GF-D8 (cell line): ENCODE measurements at places on chromosomes 3 and 15.

DNA sequence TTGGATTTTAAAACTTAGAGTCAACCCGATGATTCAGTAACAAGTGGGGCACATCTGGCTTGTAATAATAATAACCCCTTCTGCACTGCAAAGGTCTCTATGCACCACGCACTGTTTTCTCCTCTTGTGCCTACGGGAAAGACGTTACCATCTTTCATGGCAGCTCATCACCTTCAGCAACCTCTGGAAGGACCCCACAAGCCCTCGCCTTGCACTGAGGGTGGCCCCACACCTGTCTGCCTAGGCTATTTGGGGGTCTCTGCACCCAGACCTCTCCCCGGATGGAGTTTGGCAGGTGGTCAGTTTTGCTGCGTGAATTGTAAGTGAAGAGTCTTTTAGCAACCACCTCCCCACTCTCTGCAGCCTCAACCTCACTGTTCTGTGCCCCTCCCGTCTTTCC is 138.6 kb upstream of the MEF2A start:
- DNase-seq = no peak

DNA sequence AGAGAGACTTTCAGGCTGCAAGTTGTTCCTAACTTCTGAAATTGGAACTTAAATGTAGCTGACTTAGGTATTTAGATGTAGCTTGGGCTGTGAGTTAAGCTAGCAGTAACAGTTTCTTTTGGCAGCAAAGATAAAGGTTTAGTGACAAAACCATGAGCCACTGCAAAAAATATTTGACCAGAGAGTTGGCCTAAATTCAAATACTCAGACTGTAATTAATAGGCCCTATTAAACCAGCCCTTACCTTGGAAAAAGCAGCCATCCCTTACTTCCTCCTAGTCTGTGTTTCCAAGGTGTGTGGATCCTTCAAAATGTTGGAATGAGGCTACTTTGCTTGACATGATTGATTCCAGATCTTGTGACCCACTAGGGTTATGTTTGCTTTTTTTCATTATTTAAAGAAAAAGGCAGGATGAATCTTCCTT is 8.2 kb downstream of the TPM1 start:
- no peak for DNase-seq

GRCh38 chr3:13572926-13573623 is 24.1 kb downstream of the FBLN2 start:
- no peak for DNase-seq

DNA sequence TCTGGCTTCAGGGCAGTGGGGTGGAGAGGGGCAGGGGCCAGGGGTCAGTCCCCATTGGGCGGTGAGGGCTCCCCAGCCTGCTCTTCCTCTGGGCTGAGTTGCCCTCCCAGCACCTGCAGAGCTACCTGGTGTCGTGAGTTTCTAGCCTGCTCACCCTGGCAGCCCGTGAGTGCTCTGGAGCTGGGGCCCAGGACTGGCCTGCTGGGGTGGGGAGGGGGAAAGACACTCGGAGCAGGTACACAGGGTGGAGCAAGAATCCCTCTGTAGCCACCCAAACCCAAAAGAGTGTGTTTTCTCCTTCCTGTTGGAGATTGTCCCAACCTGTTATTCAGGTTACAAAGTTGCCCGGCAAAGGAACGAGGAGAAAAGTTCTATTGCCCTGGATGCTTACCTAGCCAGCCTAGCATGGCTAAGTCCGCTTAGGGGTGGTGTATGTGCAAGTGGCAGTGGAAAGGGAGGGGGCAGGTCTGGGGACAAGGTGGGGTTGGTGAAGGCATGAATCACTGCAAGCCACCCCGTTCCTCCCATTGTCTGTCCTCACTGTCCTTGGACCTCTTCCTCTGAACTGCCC is 8.9 kb downstream of the FAM3D start:
- DNase-seq = no peak

DNA sequence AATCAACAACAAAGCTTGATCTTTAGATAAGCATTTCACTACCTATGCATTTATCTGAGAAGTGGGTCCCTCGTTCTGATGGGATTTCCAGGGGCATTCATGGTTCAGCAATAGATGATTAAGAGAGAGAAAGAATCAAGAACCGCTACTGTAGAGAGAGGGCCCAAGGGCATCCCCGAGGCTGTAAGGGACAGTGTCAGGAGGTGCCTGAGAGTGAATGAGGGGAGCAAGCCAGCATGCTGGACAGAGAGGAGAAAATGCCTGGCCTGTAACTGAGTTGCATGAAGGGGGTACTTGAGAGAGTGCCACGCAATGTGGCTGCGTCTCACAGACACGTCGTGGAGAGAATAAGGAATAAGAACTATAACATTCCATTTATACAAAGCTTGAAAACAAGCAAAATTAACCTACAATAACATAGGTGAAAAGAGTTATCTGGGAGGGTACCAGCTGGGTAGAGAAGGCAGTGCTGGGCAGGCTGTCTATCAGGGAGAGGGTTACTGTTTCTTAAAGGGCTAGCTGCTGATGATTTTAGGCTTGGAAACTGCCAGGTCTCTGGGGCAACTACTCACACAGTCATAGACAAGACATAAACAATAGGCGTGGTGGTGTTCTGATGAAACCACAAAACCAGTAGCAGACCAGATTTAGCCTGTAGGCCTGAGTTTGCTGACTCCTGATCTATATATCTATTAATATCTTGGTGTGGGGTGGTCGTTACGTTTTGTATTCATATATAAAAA is 374.6 kb upstream of the CFAP20DC start:
- no peak for DNase-seq

DNA sequence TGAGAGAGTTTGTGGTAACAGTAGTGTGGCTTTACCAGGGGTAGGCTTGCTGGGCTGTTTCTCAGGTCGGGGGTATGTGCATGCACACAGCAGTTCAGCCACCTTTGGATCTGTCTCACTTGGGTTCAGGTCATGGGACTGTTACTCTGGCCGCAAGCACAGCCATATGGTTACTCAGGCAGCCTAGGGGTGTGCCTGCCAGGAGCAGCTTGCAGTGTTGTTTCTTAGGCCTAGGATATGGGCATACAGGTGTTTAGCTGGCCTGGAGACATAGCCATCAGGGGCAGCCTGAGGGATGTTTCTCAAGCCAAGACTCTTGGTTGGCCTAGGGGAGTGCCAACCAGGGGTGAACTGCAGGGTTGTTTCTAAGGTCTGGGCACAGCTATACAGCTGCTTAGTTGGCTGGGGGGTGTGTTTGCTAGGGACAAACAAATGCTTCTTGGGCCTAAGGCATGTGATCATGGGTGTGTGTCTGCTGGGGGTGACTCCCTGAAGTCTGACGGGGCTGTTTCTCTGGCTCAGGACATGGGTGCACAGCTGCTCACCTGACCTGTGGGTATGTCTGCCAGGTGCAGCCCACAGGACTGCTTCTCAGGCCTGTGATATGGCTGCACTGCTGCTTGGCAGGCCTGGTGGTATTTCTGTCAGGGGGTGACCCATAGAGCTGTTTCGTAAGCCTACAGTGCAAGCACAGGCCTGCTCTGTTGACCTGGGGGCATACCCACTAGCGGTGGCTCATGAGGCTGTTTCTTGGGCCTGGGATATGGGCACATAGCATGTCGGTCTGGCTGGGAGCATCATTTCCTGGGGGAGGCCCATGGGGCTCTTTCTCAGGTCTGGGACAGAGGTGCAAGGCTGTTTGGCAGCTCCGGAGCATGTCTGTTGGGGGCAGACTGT is 168.0 kb upstream of the THRB start:
- DNase-seq = no peak

DNA sequence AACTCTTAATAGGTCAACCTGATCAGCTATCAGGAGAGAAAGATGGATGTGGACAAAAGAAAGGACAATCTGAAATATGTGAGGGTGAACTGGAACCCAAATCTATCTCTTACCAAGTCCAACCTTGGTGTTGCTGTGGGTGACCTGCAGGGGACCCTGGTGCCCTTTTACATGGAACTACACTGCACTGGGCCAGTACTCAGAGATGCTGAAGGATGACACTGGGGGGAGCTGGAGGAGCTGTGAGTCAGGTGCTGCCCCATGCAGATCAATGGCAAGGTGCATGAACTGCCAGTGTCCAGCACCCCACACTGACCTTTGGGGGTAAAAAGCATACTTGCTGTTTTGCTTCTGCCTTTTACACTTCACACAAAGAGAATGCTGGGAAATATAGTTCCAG is 55.6 kb upstream of the TBC1D5 start:
- DNase-seq = no peak

GRCh38 chr15:72233769-72234168 is 2.8 kb upstream of the PKM start:
- no peak for DNase-seq

DNA sequence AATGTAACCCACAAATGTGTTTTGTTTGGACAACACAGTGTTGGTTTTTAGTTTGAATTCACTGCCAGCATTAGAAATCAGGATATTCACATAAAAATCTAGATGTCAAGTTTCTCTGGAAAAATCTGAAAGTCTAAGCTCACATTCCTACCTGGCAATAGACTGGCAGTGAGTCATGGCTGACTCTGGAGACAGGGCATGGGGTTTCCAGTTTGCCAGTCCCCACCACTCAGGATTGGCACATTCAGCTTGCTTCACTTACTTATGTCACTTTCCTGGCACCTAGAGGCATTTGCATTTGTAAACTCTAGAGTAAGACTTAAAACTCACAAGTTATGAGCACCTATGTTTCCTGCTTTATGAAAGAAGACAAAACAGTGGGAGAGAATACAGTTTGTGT is 19.1 kb upstream of the SEC61A1 start:
- no peak for DNase-seq

- no peak for DNase-seq
Measured at GRCh38 chr15:39125904-39126303, 455.0 kb upstream of the THBS1 start.

DNA sequence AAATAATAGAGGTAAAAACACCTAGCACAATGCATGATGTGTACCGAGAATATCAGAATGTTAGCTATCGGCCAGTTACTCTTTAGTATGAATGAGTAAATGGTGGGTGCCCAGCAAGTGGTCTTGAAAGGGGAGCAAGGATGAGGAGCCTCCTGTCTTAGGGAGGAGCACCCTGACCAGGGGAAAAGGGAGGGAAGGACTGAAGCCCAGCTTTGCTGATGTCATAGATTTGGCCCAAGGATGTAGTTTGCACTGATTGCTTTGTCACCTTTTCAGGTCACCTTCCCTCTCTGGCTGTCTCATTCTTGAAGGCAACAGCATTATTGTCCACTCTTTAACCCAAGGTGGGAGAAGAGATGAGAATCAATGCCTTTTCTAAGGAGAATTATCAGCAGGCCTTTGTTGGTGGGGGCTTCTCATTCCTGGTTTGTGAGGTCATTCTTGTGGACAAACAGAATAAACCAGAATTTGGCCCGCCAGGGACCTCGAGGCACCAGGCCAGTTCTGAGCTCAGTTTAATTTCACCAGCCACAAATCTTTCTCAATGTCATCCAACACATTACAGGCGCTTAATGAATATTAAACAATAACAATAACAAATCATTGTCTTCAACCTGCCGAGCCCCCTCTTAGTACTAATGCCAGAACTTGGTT is 231.3 kb downstream of the VPS13C start:
- DNase-seq = no peak

DNA sequence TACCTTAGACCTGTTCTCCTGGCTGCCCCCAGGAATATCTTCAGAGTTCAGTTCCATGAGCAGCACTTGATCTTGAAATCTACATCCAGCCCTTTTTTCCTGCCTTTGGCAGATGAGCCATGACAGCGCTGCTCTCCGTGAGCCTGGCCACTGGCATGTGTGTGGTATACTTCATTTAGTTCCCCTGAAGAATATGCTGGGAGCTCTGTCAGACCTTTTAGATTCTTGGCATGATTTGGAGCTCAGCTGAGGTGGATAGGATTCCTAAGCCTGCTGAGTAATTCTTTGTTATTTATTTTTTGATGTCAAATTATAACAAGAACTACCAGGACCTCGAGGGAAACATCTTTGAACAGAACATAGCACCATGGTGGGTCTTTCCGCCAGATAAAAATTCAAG is 121.7 kb downstream of the EDEM1 start:
- no peak for DNase-seq

- no peak for DNase-seq
Measured at GRCh38 chr15:101086394-101087171, 165.3 kb downstream of the CHSY1 start.

- DNase-seq = no peak
Measured at GRCh38 chr3:63814237-63814636, 4.9 kb upstream of the C3orf49 start.

GRCh38 chr3:104126463-104126862 is 1240.2 kb upstream of the ALCAM start:
- no peak for DNase-seq

- no peak for DNase-seq
Measured at GRCh38 chr3:17257269-17257668, 372.5 kb downstream of the PLCL2 start.

GRCh38 chr3:115692887-115693524 is 69.7 kb downstream of the GAP43 start:
- DNase-seq = peak; percentile 5

- no peak for DNase-seq
Measured at GRCh38 chr3:174153871-174154270, 705.3 kb upstream of the NAALADL2 start.

GRCh38 chr15:68791431-68792283 is 29.0 kb downstream of the ANP32A start:
- DNase-seq = peak; percentile 46
